Small intestine (tissue), 16 donors: ENCODE measurements at places on chromosomes 11 and 22. TPM values are rescaled to one million over a fixed set of nuclear protein-coding genes. Genes with fewer than 3 reads are reported as not detected.

DNA sequence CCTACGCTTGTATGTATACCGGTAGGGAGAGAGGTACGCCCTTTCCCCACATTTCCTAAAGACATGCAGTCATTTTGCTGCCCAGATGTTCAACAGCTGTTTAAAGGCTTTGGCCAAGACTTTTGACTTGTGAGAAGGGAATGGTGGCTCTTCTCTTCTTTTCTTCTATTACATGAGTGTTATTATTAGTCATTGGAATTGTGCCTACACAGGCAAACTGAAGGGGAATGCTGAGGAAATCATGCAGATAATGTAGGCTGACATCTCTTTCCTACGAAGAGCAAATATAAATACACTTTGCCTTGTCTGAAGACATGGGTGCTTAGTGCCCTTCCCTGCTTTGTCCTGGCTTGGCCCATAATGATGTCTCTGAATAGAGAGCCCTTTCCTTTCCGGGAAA is 194.3 kb upstream of the NARS2 start:
- no peaks in the 10 kb centered on the region for H3K4me1 ChIP-seq
- DNase-seq, result no peak
- H3K4me3 ChIP-seq, result no peak overlapping the region
- H3K27me3 ChIP-seq, result no peaks in the 10 kb centered on the region

- no peak for DNase-seq
- peak overlapping the region; percentile 100 for H3K27ac ChIP-seq
- H3K4me1 ChIP-seq, result no peaks in the 10 kb centered on the region
- H3K36me3 ChIP-seq, result no peaks in the 10 kb centered on the region
- H3K27me3 ChIP-seq, result no peaks in the 10 kb centered on the region
These were observed 1.1 kb upstream of the DDX6 start for GRCh38 chr11:118791961-118792569.

APOA1 gene
- polyA plus RNA-seq, result 22,236 TPM

- no peak overlapping the region for H3K27ac ChIP-seq
- DNase-seq, result no peak
- no peaks in the 10 kb centered on the region for H3K4me1 ChIP-seq
- H3K4me3 ChIP-seq, result no peak overlapping the region
- no peaks in the 10 kb centered on the region for H3K36me3 ChIP-seq
These were observed 3913.9 kb upstream of the OR11H1 start for GRCh38 chr22:11613898-11614755.

- DNase-seq, result no peak
- H3K27ac ChIP-seq, result no peak overlapping the region
- no peak overlapping the region for H3K4me3 ChIP-seq
- H3K36me3 ChIP-seq, result no peaks in the 10 kb centered on the region
- peaks cover 6% of the 10 kb centered on the region for H3K4me1 ChIP-seq
These were observed 38.1 kb upstream of the LDLRAD3 start for GRCh38 chr11:35905646-35906276.

SCT gene
- 25.7 TPM for polyA plus RNA-seq
